Thoracic aorta (tissue), 2 donors: ENCODE measurements at places on chromosomes 1 and 21. TPM values are rescaled to one million over a fixed set of nuclear protein-coding genes. Genes with fewer than 3 reads are reported as not detected.

GRCh38 chr21:25390701-25391100 is 216.6 kb downstream of the MRPL39 start:
- no peaks in the 10 kb centered on the region for H3K36me3 ChIP-seq
- no peak overlapping the region for H3K27ac ChIP-seq
- H3K4me1 ChIP-seq = no peaks in the 10 kb centered on the region
- no peak overlapping the region for H3K4me3 ChIP-seq
- H3K27me3 ChIP-seq = no peaks in the 10 kb centered on the region

Gene CENPL
- total RNA-seq = 1.5 TPM

- no peak overlapping the region for H3K4me3 ChIP-seq
- H3K27me3 ChIP-seq = no peaks in the 10 kb centered on the region
- no peak overlapping the region for H3K27ac ChIP-seq
- no peaks in the 10 kb centered on the region for H3K36me3 ChIP-seq
- peaks cover 15% of the 10 kb centered on the region for H3K4me1 ChIP-seq
These were observed 26.1 kb downstream of the ETS2 start for GRCh38 chr21:38831526-38832467.

Gene FNBP1L
- 13.2 TPM for total RNA-seq

GRCh38 chr1:237901299-237901934 is 10.7 kb upstream of the ZP4 start:
- H3K36me3 ChIP-seq = no peaks in the 10 kb centered on the region
- no peak overlapping the region for H3K4me3 ChIP-seq
- no peak for DNase-seq
- H3K27me3 ChIP-seq = no peaks in the 10 kb centered on the region
- H3K27ac ChIP-seq = no peak overlapping the region

DNA sequence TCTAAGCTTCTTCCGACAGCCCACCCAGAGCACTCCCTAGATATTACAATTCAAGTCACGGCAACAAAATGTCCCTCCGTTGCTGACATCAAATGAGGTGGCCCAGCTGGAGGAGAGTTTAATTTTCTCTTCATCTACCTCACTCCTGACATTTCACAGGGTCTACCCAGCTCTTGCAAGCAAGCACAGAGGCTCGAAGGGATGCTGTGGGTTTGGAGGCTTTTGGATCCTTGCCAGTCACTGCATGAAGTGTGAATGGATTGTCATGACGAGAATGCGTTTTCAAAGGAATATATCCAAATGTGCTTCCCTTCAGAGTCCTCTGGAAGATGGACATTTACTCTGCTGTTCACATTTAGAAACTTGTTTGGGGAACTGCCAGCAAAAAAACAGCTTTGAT is 33.5 kb downstream of the CAPN8 start:
- no peaks in the 10 kb centered on the region for H3K4me1 ChIP-seq
- DNase-seq = no peak
- no peaks in the 10 kb centered on the region for H3K36me3 ChIP-seq
- no peak overlapping the region for H3K27ac ChIP-seq
- H3K4me3 ChIP-seq = no peak overlapping the region

DNA sequence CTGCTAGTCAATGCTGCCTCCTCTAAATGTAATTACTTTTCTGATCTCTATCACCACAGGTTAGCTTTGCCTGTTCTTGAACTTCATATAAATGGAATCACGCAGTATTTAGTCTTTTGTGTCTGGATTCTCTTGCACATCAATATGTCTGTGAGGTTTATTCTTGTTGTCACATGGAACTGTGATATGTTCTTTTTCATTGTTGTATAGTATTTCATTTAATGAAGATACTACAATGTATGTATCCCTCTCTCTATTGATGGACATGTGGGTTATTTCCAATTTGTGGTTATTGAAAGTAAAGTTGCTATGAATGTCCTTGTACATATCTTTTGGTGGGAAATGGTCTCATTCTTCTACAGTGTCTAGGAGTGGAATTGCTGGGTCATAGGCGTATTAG is 16.7 kb upstream of the PADI1 start:
- H3K36me3 ChIP-seq = no peaks in the 10 kb centered on the region
- DNase-seq = no peak
- no peak overlapping the region for H3K27ac ChIP-seq

Gene TESK2
- total RNA-seq = 7.6 TPM

Gene OBSCN
- total RNA-seq = 22.3 TPM

DNA sequence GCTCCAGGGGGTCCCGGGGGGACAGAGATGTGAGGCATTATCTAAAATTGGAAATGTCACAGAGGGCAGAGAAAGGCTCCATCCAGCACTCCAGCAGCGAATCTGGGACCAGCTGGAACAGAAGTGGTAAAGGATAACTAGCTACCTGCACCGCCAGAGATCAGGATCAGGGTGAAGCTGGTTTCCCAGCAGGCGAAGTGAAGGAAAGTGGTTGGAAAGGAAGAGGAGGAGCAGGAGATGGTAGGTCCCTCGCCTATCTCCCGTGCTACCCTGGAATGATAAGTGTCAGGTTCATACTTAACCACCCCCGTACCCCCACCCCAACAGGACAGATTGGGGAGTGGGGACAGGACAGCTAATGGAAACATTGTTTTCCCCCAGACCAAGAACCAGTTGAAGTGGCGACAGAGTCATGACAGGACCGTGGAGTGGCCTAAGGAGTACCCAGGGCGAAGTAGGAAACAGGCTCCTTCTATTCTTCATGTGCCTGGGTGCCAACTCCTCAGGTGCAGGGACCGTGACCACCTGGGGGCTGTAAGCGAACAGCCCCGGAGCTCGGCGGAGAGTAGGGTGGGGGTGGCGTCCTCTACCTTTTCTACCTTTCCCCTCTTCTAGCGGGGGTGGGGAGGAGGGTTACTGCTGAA is 717 bp downstream of the B4GALT3 start:
- peak overlapping the region; percentile 83 for H3K27ac ChIP-seq
- peak overlapping the region; percentile 82 for H3K4me3 ChIP-seq
- DNase-seq = no peak
- H3K36me3 ChIP-seq = peaks cover 20% of the 10 kb centered on the region
- H3K27me3 ChIP-seq = no peaks in the 10 kb centered on the region
- H3K4me1 ChIP-seq = peaks cover 8% of the 10 kb centered on the region

Gene NGF
- 21.8 TPM for total RNA-seq
